ENCODE measurements at places on chromosomes 7 and 10.

GRCh38 chr7:22586786-22587140 is 86.8 kb upstream of the STEAP1B start:
- no peak for DNase-seq

DNA sequence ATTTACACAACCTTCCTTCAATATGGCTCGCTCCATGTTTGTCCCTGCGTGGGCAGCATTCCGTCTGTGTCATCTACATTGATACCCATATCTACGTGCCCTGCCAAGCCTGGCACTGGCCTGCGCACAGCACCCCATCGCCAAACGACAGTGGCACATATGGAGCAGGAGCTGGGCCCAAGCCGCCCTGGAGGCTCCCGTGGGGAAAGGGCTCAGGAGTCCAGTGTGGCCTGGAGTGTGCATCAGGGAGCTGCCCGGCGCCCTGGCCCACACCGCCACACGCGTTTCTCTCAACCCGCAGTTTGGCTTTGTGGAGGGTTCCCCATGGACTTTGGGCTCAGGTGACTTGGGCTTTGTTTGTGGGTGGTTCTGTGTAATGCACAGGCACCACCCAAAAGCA is 273.2 kb downstream of the PTPRN2 start:
- DNase-seq: no peak

- no peak for DNase-seq
Measured at GRCh38 chr10:60817398-60817805, 39.1 kb downstream of the CDK1 start.

- no peak for DNase-seq
Measured at GRCh38 chr10:120506674-120507073, 49.6 kb downstream of the PLPP4 start.

DNA sequence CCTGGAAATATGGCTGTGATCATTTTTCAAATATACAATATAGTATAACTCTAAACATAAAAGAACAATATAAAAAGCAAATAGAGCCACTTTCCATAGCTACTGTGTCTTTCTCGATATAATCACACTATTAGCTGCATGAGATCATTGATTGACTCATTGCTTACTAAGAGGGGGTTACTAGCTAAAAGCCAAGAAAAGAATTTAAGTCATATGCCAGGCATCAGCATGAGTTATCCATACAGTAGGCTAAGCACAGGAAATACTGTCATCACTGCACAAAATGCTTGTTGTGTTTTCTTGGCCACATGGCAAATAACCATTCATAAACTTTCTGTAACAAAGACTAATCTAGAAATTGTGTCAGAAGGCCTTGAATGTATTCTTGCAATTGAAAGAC is 18.8 kb upstream of the ABCB5 start:
- no peak for DNase-seq

DNA sequence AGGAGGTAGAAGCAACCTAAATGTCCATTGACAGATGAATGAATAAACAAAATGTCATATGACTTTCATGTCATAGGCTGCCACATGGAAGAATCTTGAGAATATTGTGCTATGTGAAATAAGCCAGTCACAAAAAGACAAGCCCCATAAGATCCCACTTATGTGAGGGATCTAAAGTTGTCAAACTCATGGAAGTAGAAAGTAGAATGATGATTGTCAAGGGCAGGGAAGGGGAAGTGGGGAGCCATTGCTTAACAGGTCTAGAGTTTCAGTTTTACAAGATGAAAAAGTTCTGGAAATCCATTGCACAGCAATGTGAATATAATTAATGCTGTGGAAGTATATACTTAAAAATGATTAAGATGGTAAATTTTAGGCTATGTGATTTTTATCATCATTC is 229.3 kb upstream of the KMT2E start:
- no peak for DNase-seq

DNA sequence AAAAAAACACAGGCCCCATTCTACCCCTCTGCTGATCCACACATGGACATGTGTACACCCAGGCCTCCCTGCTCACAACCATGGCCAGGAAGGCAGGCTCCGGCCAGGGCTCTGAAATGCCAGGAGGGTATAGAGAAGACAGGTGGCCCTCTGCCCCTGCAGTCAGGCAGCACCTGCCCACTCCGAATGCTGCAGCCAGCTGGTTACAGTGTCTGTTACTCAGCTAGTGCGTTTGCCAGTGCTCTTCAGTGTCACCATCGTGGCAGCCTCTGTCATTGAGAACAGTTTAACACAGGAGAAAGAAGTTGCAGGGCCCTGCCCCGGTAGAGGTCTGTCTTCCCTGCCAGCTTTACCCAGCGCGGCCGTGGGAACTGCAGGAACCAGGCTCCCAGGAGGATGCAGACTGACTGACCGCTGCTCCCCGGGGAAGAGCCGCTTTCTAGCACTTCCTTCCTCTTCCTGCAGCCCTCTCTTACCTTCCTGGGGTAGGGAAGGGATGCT is 128.8 kb upstream of the FAM20C start:
- DNase-seq: no peak

DNA sequence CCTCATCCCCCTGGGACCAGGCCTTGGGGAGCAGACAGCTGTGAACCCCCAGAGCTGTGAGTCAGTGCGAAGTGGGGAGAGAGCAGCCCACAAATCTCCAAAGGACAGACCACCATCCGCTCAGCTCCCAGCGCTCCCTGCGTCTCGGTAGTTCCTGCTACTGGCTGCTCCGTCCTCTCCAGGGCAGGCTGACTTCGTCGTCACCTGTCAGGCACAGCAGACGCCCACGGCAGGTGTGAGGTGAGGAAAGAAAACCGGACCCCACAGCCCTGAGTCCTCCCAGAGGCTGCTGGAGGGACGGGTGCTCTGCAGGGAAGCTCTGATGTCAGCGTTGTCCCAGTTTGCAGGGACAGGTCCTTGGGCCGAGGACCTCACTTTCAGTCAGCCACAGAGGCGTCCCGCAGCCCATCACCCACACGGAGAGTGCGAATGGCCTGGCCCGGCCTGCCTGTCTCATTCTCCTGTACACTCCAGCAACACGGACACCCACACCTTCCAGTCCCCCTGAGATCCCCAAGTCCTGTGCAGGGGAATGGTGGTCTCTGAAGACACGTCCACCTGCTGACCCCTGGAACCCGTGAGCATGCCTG is 95.2 kb downstream of the DNAJB6 start:
- no peak for DNase-seq

DNA sequence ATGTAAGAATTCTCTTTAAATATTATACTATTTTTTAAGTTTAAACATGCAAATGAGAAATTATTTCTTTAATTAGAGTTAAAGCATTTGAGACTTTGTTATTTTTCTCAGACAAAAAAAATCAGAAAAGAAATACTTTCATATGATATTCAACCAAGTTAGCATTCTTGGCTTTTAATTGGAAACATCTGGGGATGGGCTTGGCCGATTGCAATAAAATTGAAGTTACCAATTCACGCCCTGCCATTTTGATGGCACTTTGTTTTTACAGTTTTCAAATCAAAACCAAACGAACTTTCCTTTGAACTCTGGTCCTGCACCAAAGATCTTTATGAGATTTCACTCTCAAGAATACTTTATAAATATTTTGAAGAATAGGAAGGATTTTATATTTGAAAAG is 127.7 kb downstream of the ATE1 start:
- DNase-seq: no peak

DNA sequence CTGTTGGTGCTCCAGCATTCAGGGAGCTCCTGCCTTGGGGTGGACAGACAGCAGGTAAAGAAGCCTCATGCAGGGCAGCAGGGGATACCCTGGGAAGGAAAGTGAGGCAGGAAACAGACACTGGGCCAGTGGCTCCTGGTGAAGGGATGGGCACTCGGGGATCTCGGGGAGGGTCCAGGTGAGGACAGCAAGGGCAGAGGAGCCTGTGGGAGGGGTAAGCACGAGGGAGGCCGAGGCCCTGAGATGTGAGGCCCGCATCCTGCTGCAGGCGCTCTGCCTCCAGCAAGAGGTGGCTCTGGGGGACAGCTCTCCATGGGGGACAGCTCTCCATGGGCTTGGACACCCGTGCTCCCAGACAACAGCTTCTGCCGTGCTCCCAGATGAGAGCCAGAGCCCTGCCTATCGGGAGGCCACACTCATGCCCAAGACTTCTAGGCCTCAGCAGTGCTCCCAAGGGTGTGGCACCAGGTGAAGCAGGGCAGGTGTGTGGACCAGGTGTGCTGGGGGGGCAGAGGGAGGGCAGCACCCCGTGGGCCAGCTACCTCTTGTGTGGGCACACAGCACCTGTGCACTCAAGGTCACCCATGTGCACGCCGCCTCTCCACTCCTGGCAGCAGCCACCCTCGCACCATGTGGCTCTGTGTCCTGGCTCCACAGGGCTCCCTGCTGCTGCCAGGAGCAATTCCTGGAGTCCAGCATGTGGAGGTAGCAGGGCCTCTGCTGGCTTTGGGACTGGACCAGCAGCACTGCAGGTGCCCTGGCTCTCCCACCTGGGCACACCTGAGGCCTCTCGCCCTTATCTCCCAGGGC is 93.6 kb upstream of the INSIG1 start:
- no peak for DNase-seq

- no peak for DNase-seq
Measured at GRCh38 chr7:88398459-88398858, 91.8 kb upstream of the STEAP4 start.

DNA sequence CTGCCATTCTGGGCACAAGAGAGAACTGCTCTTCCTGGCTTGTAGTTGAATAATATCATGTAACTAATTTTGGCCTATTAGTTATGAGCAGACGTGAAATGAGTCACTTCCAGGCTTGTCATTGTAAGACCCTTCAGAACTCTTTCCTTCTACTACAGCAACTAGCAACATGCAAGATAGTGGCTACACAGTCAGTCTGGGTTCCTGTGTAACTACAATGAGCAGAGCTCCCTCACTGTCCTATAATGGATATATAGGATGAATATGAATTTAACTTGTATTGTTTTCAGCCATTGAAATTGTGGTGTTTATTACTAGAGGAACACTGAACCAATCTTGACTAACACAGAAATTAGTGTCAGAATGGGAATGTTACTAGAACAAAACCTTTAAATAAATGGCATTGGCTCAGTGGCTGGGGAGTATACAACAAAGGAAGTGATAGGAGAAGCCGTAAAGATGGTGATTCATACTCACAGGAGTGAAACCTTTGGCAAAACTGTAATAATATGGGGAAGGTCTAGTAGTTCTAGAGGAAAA is 2.9 kb upstream of the MTPN start:
- no peak for DNase-seq

DNA sequence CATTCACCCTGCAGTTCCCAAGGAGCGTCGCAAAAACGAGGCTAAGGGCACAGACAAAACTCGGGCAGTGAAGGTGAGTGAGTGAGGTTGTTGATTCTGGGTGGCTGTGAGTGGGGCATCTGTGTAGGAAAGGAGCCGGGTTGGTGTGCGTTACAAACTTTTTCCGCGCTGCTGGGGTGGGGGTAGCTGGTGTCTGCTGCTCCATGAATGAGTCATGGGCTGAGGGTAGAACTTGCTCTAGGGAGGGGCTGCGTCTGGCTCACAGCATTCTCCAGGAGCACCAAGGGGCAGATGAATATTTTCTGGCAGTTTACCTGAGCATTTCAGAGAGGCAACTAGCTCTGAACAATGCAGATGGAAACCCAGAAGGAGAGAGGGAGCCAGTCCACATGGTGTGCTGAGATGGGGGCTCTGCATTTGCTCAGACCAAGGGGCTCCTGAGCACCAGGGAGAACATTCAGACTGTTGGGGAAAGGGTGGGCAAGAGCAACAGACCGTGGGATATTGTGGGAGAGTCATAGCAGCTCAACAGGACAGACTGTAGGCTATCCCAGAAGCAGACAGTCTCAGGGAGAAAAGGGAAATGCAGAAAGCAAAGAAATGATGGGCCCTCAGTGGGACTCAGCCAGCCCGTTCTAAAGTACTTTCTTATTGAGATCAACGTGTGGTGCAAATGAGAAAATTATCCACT is 18.8 kb downstream of the NOBOX start:
- no peak for DNase-seq

Measured in CD8-positive, alpha-beta memory T cell (primary cell).